ENCODE measurements at places on chromosomes 12 and 14. TPM values are rescaled to one million over a fixed set of nuclear protein-coding genes. Genes with fewer than 3 reads are reported as not detected.

The ABCC9 gene
- not detected for total RNA-seq

The MORN3 gene
- 5.2 TPM for total RNA-seq

The KRT78 gene
- total RNA-seq: not detected

The PRH2 gene
- total RNA-seq: not detected

The IAPP gene
- total RNA-seq: not detected

The RPS6KL1 gene
- 2.6 TPM for total RNA-seq

The CIDEB gene
- total RNA-seq: 34.8 TPM

The RTN1 gene
- not detected for total RNA-seq

The HPD gene
- not detected for total RNA-seq

The KRT77 gene
- total RNA-seq: not detected

The CLEC14A gene
- not detected for total RNA-seq

The RDH16 gene
- total RNA-seq: 0.69 TPM

Measured in activated naive CD8-positive, alpha-beta T cell treated with anti-CD3 and anti-CD28 coated beads, Interleukin-2, amount 10 ng/mL, durations not matched to agents 7 days and 5 days (primary cell).